Activated CD8-positive, alpha-beta memory T cell treated with anti-CD3 and anti-CD28 coated beads for 48 hours (primary cell): ENCODE measurements at places on chromosomes 13 and 19.

DNA sequence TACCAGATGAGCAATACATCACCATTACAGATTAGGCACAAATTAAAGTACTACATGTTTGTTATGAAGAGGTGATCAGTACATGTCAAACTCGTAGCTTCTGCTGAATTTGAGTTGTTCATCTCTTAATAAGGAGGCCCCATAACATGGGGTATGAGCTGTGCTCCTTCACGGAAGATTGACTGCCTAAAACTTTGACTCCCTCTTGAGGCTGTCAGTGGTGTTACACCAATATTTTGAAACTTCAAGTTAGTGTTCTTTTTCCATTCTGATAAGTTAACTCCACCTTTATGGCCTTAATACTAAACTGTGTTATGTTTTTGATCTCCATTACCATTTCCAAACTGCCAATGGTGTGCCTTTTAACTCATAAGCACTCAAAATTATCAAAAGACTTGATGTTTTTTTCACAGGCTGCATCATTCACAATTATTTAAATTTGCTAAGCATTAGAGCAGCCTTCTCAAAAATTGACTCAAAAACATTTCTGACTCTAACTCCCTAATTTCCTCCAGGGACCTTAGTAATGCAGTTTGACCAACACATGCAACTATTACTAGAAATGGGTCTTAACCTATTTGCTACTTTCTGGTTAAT is 1591.5 kb downstream of the PCDH9 start:
- no peak for DNase-seq

- DNase-seq, result no peak
Observed at GRCh38 chr13:113616281-113616906, 31.8 kb downstream of the TFDP1 start.

- DNase-seq, result no peak
Observed at GRCh38 chr19:31715249-31715945, 366.2 kb upstream of the TSHZ3 start.

DNA sequence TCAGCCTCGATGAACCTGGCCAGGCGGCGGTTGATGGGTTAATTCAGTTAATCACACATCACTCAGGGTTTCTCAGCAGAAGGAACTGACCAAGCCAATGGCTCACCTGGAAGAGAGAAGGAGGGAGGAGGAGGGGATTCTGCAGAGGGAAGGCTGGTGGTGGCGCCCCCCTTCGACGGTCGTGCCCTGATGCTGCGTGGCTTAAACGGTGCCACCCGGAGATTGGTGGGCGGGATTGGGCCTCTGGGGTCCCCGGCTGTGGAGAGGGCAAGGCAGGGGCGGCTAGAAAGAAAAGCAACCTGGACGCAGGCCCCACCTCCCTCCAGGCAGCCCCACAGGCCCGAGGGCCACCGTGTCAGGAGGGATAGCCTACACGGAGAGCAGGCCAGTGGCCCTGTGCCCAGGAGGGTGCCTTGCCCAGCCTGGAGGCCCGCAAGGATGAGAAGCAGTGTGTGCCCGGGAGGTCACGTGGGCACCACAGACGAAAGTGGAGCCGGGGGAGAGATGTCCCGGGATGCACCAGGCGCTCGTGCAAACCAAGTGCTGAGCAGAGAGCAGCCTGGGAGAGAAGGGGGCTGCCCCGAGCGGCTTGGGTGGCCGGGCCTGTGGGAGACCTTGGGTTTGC is 16.0 kb downstream of the CSNK1G2 start:
- DNase-seq, result no peak

- DNase-seq, result no peak
Observed at GRCh38 chr13:102198418-102199311, 203.2 kb downstream of the FGF14 start.

DNA sequence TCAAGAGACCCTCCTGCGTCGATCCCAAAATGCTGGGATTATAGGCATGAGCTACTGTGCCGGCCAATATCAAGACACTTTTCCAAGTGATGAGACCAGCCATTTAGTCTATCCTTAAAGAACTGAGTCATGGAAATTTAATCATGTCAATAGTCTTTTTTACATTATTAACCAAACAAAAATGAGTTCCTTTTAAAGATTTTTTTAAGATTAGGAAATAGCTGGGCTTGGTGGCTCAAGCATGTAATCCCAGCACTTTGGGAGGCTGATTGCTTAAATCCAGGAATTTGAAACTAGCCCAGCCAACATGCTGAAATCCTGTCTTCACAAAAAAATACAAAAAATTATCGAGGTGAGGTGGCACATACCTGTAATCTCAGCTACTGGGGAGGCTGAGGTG is 16.7 kb upstream of the ZNF564 start:
- DNase-seq, result no peak

- DNase-seq, result no peak
Observed at GRCh38 chr19:41416194-41416674, 10.9 kb downstream of the B3GNT8 start.

DNA sequence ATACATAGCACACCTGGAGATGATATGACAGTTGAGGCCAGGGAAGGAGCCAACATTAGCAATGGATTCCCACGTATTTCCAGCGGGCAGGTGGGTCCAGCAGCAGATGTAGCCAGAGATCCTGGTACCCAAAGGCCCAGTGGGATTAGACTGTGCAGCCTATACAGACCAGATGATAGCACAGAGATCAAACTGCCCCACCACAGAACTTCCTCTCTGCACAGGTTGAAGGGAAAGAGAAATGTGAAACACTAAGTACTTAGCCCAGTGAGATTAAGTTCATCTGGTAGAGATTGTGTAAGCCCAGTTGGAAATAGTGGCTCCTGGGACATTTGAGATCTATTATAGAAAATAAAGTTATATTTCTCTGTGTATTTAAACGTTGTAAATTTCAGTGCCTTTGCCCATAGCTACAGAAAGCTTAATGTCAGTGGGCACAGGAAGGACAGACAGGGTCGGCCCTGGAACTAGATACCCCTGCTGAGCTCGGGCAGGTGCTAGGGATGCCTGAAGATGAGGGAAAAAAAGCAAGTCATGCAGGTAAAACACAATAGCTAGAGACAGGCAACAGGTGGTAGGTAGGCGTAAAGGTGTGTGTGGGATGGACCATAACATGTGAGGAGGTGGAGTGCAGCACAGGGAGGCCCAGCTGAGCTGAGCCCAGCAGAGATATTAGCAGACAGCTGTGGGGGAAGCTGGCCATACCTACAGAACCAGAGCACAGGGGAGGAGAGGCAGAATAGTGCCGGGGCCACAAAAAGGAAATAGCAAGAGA is 27.3 kb upstream of the SPATA13 start:
- DNase-seq, result no peak

- DNase-seq, result no peak
Observed at GRCh38 chr19:34485831-34486230, 4.3 kb downstream of the WTIP start.

DNA sequence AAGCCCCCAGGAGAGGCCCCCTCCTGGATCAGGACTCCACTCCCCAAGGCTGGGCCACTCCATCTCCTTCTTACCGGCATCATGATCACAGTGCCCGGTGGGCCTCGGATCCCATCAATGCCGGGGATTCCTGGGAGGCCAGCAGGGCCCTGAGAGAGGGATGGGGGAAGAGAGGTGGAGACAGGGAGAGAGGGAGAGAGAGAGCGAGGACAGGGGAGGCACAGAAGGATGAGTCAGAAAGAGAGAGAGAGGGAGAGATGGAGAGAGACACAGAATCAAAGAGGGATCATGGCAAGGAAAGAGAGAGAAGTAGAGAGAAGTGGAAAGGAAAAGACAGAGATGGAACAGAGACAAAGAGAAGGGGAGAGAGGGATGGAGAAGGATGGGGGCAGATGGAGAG is 13.8 kb downstream of the COL5A3 start:
- no peak for DNase-seq

GRCh38 chr13:85693889-85694511 is 105.2 kb downstream of the SLITRK6 start:
- DNase-seq, result no peak

- DNase-seq, result no peak
Observed at GRCh38 chr13:83211301-83211700, 671.0 kb downstream of the SLITRK1 start.

GRCh38 chr19:4910594-4911281 is 1.4 kb downstream of the UHRF1 start:
- DNase-seq, result no peak

GRCh38 chr13:111859354-111860230 is 207.4 kb upstream of the SOX1 start:
- DNase-seq, result no peak
